Effector memory CD4-positive, alpha-beta T cell (primary cell): ENCODE measurements at places on chromosomes 3 and 15.

GRCh38 chr3:184030536-184030935 is 1.0 kb upstream of the HTR3D start:
- no peak for DNase-seq

DNA sequence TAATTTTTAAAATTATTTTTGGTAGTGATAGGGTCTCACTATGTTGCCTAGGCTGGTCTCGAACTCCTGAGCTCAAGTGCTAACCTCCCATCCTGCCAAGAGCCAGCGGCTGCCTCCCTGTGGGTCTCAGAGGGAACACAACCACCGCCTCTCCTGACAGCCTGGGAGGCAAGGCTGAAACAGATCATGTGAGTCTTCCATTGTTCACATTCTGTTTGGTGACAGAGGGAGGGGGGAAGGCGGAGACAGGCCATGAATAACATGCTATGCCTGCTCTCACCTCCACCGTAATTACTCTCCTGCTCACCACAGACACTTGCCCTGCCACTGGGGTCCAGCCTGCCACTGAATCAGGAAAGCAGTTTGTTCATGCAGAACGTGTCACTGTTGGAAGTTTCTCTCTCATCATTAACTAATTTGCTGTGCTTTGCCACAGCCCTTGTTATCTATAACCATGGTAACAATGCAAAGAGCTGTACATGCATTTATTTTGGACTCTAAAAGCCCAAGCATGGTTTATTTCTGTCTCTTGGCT is 78.4 kb upstream of the RASGRF1 start:
- DNase-seq, result no peak

- DNase-seq, result no peak
Measured at GRCh38 chr15:100932676-100933348, 13.7 kb downstream of the LRRK1 start.

DNA sequence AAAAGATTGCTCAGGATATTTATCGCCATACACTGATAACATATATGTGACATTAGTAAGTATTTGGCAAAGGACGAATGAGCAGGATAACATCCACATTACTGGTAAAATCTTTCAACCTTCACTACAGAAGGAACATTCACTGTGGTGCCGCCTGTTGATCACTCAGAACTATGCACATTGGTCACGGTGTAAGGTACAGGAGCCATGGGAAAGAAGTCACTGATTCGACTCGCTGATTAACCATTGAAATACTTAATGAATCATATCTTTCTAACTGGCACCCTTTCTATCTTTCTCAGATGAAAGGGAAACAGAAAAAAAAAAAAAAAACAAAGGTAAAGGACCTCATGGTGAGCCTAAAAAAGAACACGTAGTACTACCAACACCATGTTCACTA is 68.8 kb downstream of the TJP1 start:
- no peak for DNase-seq

- no peak for DNase-seq
Measured at GRCh38 chr15:69951898-69952555, 145.7 kb downstream of the TLE3 start.

DNA sequence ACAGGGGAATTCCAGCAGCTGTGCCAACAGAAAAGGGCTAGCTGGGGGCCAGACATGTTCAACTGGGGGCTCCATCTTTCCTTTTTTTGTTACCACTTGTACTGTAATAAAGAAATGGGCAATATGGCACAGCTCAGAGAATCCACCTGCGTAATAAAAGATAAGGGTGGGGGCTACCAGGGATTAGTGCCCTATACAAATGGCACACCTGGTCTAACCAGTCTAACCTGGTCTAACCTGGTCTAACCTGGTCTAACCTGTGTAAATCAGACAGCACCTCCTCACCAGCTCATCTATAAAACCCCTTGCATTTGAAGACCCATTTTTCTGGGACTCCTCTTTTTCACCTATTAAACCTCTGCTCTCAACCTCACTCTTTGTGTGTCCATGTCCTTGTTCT is 26.2 kb upstream of the CLDN16 start:
- no peak for DNase-seq

DNA sequence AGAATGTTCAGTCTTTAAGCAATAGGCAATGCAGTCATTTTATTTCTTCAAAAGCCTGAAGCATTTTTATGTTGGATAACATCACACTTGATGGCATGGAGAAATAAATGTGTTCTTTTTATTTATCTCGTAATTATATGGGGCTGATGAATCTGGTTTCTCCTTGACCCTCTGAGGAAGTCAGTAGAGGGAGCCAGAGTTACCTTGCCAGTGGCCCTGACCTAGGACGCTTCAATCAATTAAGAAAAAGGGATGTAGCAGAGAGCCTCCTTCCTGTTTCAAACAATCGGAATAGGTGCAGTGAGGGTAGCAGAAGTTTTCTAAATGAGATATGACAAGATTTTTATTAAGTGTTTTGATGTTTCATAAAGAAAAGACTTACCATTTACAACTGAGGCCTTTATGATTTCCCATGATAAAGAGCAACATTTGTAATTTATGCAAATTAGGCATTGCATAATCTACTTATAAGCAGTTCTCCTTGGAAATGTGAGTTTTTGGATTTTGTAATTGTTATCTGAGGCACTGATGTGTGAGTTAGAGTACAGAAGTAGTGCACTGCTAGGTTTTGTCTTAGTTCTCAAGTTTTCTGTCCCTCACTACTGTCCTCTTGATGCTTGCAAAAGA is 129.1 kb downstream of the RAP2B start:
- no peak for DNase-seq

DNA sequence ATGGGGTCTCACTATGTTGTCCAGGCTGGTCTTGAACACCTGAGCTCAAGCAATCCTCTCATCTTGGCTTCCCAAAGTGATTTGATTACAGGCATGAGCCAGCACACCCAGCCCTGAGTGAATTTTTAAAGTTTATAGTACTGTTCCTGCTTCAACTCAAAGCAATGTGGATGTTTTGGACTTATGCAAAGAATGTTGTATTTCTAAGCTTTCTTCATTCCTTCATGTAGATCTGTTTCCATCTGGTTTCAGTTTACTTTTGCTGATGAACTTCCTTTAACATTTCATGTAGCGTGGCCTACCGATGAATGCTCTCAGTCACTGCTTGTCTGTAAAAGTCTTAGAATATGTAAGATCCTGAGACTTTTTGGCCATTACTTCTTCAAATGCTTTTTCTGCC is 23.2 kb downstream of the NRG4 start:
- DNase-seq, result no peak

GRCh38 chr3:131388490-131388799 is 6.9 kb downstream of the NUDT16 start:
- no peak for DNase-seq

DNA sequence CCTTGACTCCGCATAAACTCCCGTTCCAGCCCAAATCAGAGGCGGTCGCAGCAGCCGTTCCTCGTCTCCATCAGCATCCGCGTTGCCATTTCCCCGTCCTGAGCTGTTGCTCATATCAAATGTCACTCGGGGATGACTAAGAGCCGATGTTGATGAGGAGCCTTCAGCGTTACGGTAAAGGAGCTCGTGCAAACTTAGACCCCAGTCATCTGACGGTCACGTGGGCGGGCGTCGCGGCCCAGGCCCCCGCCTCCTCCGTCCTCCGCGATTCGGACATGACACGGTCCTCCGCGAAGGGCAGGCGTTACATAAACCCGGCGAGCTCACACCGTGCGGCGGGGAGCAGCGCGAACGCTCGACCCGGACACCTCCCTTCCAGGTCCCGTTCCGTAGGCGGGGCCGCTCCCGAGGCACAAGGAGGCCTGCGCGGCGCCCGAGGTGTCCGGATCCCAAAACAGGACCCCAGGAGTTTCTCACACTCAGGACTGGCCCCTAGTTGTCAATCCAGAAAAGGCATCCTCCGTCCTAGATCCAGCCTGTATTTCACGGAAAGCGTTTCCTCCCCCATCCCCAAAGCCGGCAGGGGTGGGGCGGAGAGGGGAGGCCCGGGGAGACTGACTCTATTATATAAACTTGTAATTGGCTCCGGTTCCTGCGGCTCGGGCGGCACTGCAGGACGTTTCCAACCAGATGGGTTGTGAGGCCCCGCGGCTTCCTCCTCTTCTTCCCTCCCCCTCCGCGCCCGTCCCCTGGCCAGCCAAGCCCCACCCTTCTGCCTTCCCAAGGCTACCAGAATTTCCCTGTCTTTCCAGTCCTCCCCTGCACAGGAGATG is 100.0 kb upstream of the IGF1R start:
- DNase-seq, result no peak

DNA sequence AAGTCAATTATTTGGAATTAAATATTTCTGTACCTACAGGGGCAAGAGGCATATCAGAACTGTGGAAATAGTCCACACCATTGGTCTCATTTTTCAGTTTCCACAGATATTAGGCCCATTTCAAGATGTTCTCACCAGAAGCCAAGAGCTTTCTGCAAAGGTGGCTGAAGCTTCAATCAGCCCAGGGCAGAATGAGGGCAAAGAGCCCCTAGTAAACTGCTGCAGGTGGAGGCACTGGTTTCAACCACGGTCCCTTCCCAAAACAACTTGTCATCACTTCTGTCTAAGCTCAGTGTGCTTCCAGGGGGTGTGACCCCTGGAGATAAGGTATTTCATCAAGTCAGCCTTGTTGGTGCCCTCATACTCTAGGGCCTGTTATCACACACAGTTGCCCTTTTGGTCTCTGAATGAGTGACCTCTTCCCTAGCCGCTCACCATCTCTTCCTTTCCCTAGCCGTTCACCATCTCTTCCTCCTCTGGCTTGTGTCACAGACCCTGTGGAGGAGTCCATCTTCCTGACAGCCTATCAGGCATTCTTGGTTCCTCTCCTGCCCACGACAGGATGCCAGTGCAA is 21.2 kb downstream of the IL17RD start:
- no peak for DNase-seq

DNA sequence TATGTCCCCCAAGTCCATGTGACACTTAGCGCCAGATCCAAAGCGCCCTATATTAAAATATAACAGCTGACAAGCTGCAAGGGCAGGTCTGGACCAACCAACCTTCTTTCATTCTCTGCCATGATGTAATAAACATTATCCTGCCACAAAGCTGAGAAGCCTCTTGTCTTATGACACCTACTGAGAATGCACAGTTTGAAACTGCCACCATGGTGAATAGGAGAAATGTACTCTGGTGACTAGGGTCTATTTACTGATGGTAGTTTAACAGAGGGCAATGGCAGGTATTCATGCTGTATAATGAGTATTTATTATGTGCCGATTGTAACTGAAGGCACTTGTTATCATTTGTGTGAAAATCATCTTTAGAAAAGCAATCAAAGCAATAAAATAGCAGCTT is 634.0 kb downstream of the OTOL1 start:
- no peak for DNase-seq

DNA sequence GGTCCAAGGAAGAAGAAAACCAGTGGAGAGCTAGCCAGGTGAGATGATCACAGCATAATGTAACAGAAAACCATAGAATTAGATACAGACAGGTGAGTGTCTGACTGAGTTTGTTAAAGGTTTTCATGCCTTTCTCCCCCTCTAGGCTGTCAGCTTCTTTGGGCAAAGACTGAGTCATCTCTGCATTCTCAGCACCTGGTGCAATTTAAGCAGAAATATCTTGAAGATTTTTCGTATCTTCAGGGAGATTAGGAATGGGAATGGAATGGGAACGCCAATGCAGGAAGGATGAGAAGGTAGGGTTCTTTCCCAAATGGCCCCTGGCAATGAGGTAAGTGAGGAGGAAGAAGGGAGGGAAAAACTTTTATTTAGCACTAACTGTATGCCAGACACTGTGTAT is 122.0 kb upstream of the SLC7A14 start:
- no peak for DNase-seq

GRCh38 chr15:67571648-67572415 is 29.3 kb downstream of the MAP2K5 start:
- no peak for DNase-seq

GRCh38 chr3:158434412-158435038 is 136.5 kb upstream of the MLF1 start:
- DNase-seq, result no peak

DNA sequence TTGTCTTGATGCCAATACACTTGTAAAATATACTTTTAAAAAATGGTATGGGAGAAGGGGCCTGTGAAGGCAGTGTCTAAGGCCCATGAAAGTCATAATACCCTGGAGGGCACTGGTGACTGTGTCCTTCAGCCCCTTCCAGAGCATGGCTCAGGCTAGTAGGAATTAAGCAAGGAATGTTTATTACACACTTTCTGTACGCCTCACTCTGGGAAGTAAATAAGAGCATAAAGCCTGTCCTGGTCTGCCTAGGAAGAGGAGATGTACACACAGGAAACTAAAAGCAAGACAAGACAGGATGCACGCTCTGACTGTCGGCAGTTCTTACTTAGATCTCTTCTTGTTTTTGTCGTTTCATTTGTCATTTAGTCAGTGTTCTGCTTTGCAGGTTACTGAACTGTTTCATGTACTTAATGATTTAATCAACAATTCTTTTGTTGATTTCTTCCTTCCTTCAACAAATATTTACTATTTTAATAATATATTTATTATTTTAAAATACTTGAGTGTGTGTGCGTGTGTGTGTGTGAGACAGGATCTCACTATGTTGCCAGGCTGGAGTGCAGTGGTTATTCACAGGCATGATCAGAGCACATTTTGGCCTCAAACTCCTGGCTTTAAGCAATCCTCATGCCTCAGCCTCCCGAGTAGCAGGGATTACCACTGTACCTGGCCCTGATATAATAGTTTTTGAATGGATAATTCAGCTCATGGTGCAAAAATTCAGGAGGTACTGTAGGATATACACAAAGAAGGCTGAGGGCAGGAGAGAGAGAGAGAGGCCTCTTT is 9.0 kb upstream of the SMAD6 start:
- no peak for DNase-seq

DNA sequence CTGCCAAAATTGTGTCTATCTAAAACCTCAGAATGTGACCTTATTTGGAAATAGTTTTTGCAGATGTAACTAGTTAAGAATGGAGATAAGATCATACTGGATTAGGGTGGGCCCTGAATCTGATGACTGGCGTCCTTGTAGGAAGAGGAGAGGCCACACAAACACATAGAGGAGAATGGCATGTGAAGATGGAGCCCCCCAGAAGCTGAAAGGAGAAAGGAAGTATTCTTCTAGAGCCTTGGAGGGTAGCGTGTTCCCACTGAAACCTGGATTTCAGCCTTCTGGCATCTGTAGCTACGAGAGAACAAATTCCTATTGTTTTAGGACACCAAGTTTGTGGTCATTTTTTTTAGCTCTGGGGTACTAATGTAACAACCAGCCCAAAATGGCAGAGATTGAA is 423.0 kb upstream of the TPM1 start:
- no peak for DNase-seq

GRCh38 chr3:125062904-125063618 is 7.3 kb upstream of the HEG1 start:
- no peak for DNase-seq

DNA sequence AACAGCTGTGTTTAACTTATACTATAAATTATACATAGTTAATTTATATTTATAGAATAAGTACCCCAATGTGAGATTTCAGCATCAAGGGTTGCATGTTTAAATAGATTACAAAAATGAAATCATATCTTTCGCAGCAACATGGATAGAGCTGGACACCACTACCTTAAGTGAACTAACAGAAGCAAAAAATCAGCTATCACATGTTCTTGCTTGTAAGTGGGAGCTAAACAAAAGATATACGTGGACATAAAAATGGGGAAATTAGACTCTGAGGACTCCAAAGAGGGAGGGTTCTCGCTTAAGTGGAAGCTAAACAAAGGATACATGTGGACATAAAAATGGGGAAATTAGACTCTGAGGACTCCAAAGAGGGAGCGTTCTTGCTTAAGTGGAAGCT is 626.5 kb upstream of the DPPA4 start:
- no peak for DNase-seq

- DNase-seq, result no peak
Measured at GRCh38 chr15:76059320-76060117, at the start of gene TMEM266. Gene TMEM266 (plus strand): TSS chr15:76059985. CDS start chr15:76134264, 74,279 bp downstream.
